ENCODE measurements at places on chromosomes 12 and 14.

GRCh38 chr12:18755341-18755740 lies 17.4 kb downstream of the CAPZA3 start:
- DNase-seq, result no peak

GRCh38 chr12:51417826-51418225 lies 6.8 kb upstream of the SLC4A8 start:
- no peak for DNase-seq

DNA sequence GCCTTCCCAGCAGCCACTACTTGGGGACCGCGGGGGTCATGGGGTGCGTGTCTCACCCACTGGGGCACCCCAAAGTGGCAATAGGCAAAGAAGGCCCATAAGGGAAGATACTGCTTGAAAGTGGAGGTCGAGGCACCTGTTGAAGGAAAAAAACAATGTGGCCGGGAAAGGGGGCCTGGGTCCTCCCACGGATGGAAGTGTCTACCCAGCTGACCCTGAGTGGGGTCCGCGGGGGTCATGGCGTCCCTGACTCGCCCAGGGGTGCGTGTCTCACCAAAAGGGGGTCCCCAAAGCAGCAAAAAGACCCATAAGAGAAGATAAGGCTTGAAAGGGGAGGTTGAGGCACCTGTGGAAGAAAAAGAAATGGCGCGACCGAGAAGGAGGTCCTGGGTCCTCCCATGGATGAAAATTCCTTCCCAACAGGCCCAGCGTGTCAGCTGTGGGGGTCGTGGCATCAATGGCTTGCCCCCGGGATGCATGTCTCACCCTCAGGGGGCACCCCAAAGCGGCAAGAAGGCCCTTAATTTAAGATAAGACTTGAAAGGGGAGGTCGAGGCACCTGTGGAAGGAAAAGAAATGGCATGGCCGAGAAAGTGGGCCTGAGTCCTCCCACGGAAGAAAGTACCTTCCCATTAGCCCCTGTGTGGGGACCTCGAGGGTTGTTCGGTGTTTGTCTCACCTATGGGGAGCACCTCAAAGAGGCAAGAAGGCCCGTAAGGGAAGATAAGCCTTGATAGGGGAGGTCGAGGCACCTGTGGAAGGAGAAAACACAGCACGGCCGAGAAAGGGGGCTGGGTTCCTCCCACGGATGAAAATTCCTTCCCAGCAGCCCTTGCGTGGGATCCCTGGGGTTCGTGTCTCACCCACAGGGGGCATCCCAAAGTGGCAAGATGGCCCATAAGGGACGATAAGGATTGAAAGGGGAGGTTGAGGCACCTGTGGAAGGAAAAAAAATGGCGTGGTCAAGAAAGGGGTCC lies 266.0 kb downstream of the ALG10 start:
- DNase-seq, result no peak

DNA sequence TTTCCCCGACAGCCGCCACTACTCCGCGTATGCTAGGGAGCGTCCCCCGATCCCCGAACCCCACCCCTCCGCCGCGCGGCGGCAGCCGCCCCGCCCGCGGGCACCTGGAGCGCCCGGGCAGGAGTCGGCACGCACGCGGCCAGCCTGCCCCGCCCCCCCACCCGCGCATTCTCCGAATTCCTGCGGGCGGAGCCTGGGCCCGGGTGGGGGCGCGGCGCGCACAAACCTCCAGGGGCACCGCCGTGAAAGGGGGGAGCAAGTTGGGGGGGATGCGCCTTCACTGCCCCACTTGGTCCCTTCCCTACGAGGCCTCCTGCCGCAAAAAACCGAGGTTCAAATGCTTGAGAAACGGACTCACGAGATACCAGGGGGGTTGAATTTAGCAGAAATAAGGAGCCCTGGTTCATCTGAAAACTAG lies 1.7 kb downstream of the AJUBA start:
- DNase-seq, result peak; percentile 86

GRCh38 chr14:50060871-50061663 lies 55.3 kb downstream of the VCPKMT start:
- peak; percentile 90 for DNase-seq

DNA sequence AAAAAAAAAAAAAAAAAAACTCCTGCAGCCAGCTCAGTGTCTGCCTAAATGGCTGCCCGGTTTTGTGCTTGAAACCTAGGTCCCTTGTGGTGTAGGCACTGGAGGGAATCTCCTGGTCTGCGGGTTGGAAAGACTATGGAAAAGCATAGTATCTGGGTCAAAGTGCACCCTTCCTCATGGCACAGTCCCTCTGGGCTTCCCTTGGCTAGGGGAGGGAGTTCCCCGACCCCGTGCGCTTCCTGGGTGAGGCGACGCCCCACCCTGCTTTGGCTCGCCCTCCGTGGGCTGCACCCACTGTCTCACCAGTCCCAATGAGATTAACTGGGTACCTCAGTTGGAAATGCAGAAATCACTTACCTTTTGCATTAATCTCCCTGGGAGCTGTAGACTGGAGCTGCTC lies 14.3 kb downstream of the PTCSC3 start:
- DNase-seq, result no peak

GRCh38 chr14:33631441-33631840 lies 319.4 kb downstream of the EGLN3 start:
- no peak for DNase-seq

- peak; percentile 89 for DNase-seq
Observed at GRCh38 chr14:68794130-68794850, 1.4 kb upstream of the ZFP36L1 start.

DNA sequence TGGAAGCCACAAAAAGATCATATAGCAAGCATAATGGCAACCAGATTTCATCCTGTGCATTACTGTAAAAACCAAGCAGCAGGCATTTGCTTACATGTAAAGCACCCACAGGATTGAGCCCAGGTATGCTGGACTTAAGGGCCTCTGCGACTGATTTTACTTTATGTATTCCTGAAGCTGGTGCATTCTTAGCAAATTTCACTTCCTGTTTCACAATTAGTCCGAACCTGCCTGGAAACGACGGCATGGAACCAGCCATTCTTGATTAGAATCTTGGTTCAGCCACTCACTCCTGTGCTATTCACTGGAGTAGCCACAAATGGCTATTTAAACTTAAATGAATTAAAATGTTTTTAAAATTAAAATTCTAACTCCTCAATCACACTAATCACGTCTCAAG lies 239.2 kb downstream of the NUAK1 start:
- no peak for DNase-seq

- DNase-seq, result peak; percentile 32
Observed at GRCh38 chr12:88579161-88579517, 1.1 kb downstream of the KITLG start.

- no peak for DNase-seq
Observed at GRCh38 chr12:79546466-79547043, 144.2 kb downstream of the PAWR start.

- DNase-seq, result no peak
Observed at GRCh38 chr12:6612247-6612646, 5.1 kb upstream of the CHD4 start.

DNA sequence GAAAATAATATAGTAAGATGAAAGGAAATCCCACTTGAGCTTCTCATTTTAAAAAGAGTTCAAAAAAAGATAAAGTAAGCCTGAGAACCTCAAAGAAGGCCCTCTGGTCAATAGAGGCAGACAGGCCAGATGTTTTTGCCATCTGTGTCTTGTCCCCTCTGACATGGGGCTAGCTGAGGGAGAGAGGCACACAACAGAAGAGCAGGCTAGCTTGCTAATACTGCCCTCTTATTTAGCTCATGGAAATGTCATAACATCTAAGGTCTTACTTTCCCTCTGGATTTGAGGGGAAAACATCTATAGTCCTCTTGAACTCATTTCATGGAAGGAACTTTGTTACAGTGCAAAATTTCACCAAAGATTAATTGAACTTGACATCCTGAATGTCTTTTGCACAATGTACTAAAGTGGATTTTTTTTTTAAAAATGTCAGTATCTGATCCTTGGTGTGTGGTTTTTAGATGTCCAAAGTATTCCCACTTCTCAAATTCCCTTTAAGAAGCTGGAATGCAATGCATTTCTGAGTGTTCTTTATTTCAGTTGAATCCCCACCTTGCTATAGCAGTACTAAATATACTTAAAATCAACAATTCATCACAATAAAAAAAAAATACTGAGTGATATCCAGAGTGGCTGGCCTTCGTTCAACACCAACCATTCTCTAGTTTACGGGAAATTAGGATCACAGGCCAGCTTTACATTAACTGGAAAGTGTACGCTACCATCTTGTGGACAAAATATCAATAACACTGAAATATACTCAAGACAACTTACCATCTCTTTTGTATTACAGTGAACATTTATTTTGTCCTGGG lies 176.7 kb downstream of the PAH start:
- no peak for DNase-seq

- DNase-seq, result no peak
Observed at GRCh38 chr12:40107803-40108620, 2.1 kb upstream of the SLC2A13 start.

DNA sequence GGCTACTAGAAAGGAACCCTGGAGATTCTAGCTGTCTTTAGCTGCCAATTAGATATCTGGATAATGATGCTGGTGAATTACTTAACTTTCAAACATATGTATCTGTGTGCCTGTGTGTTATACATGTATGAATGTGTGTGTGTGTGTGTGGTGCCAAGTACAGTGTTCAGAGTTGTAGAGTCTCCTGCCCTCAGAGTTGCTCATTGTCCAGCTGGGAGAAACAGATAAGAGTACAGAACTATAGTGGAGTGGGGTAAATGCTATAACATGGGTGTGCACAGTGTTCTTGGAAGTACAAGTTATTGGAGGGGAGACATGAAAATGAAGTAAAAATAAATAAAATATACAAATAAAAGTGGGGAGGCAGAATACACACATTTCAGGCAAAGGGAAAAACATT lies 23.6 kb upstream of the ADAM20 start:
- no peak for DNase-seq

DNA sequence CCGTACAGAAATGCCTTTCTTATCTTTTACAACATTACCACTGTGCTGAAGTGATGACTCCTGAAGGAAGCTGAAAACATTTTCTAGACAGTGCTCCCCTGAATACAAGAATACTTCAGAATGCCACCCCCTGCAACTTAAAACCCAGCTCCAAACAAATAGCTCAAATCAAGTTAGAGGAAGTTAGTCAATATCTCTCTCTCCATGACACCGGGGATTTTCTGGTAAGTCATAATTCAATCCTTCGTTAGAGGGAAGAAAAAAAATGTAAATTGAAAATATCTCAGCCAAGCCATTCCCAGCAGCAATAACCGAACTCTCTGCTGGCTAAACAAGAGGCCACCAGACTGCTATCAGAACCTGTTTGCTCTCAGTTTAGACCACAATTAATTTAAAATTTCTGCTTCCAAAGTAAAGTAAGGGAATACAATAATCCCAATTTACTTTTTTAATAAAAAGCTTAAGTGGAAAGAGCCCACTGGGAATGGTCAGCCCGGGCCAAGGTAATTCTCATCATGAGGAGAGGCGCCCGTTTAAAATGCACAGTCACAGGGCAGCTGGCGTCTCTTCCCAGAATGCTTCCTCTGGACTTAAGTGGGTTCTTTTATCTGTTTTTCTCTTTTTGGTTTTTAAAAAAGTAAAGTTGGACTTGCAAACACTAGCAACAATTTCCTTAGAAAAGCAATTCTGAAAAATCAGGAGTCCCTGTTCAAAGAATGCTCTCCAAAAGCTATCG lies 710.1 kb upstream of the STXBP6 start:
- DNase-seq, result no peak

- DNase-seq, result no peak
Observed at GRCh38 chr12:32448586-32448985, 49.2 kb downstream of the FGD4 start.

DNA sequence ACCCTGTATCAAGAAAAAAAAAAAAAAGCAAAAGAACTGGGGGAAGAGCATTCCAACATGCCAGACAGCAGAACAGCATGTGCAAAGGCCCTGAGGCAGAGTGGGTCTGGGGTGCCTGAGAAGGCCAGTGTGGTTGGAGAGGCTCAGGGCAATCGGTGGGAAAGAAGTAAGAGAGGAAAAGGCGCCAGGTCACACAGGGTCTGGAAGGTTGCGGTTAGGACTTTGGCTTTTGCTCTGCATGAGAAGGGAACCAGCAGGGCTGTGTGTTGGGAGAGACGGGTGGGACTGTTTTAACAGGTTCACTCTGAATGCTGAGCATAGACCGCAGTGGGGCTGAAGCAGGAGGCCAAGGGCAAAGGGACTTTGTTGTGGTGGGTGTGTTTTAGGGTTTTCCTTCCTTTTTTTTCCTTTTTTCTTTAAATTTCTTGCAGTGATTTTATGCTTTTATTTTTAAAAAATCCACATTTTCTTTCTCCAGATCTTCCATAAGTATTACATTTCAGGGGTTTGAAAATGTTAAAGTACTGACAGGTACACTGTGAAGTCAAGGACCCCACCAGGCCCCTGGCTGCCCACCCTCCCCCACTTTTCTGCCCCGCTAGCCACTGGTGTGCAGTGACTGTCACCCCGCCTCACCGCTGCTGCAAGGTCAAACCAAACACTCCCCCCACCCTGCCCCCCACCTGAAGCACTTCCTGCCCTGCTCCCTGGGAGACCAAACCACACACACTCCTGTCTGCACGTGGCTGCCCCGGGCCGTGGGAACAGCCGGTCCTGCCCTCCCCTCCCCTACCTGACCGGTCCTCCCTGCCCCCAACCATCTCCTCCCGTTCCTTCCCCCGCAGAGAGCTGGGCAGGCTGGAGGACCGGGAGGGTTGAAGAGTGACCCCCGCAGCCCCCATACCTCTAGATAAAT lies 30.0 kb downstream of the DTX1 start:
- DNase-seq, result no peak

- DNase-seq, result no peak
Observed at GRCh38 chr14:88188745-88189416, 134.2 kb downstream of the KCNK10 start.

DNA sequence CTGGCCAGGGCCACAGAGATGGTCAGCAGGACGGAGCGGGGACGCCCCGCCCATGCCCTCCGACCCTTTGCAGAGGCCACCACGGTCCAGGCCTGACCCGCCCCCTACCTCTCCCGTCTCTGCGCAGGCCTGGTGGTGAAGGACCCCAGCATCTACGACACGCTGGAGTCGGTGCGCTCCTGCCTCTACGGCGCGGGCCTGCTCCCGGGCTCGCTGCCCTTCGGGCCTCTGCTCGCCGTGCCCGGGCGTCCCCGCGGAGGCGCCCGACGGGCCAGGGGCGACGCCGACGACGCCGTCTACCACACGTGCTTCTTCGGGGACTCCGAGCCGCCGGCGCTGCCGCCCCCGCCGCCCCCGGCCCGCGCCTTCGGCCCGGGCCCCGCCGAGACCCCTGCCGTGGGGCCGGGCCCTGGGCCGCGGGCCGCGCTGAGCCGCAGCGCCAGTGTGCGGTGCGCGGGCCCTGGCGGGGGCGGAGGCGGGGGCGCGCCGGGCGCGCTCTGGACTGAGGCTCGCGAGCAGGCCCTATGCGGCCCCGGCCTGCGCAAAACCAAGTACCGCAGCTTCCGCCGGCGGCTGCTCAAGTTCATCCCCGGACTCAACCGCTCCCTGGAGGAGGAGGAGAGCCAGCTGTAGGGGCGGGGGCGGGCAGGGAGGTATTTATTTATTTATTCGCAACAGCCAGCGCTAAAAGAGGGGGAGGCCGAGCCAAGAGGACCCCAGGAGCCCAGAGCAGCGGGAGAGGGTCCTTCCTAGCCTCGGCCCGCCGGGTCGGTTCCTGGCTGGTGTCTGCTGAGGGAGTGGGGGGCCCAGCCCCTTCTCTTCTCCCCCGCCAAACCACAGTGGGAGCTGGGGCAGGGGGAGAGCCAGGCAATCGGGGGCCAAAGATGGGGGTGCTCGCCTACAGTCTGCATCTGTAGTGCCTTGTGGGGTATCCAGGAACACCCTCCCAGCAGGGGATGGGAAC lies 8.1 kb downstream of the TAMALIN start:
- DNase-seq, result no peak

GRCh38 chr12:109605016-109605415 lies 31.4 kb downstream of the MVK start:
- DNase-seq, result no peak

- DNase-seq, result no peak
Observed at GRCh38 chr14:85010186-85010585, 519.8 kb upstream of the FLRT2 start.
